ENCODE measurements at places on chromosomes 2 and 18. TPM values are rescaled to one million over a fixed set of nuclear protein-coding genes. Genes with fewer than 3 reads are reported as not detected.

Gene PREPL
- 73.1 TPM for total RNA-seq

DNA sequence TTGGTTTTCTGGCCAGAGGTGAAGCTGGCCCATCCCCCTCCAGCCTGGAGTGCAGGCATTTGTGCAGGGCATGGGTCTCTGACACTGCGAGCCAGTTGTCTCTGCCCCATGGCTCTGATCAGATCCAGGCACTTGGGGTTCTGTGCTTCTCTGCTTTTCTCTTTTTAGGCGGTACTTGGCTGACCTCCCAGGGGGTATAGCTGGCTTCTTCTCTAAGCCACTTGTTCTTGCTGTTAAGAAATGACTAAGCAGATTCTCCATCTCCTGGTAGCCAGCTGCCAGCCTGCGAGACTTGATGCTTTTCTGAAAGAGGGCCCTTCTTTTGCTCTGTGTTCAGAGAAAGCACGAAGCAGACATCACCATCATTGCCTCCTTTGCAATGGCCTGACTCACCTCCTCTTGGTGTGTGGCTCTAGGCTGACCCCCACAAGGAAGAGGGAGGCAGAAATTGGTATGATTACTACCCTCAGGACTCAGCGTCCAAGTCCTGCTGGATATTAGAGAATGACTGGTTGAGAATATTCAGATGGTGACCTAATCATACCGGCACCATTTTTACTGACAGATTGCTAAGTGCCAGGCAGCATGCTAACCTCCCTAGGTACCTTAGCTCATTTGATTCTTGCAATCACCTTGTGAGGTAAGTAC lies 32.7 kb downstream of the TNP1 start:
- no peak for DNase-seq

GRCh38 chr2:130766711-130767407 lies 11.5 kb downstream of the AMER3 start:
- no peak for DNase-seq

GRCh38 chr2:40343902-40344301 lies 108.0 kb downstream of the SLC8A1 start:
- DNase-seq: no peak
